ENCODE measurements at places on chromosomes 6 and 20. TPM values are rescaled to one million over a fixed set of nuclear protein-coding genes. Genes with fewer than 3 reads are reported as not detected.
A peak's percentile ranks its signal among the peaks of the same experiment; 100 is the strongest.

GRCh38 chr6:122048570-122048969, 350.9 kb upstream of the HSF2 start:
- no peak for DNase-seq

GRCh38 chr6:10425975-10426780, 11.3 kb upstream of the TFAP2A start:
- DNase-seq, result peak; percentile 79

GRCh38 chr20:62485062-62485700, 9.4 kb upstream of the GATA5 start:
- DNase-seq, result no peak

The HUS1B gene
- total RNA-seq, result 0.56 TPM

- DNase-seq, result no peak
Measured at GRCh38 chr20:39676241-39676640, 714.1 kb downstream of the DHX35 start.

GRCh38 chr6:3738381-3739131, 13.0 kb downstream of the PXDC1 start:
- no peak for DNase-seq

GRCh38 chr6:8844968-8845367, 409.6 kb upstream of the SLC35B3 start:
- no peak for DNase-seq

- DNase-seq, result no peak
Measured at GRCh38 chr6:40997234-40997957, 41.6 kb downstream of the UNC5CL start.

Measured in SK-MEL-5 (cell line).